ENCODE measurements at places on chromosomes 1 and 21. TPM values are rescaled to one million over a fixed set of nuclear protein-coding genes. Genes with fewer than 3 reads are reported as not detected.

GRCh38 chr1:59136541-59137275 lies 160.2 kb upstream of the FGGY start:
- H3K27ac ChIP-seq, result no peak overlapping the region
- no peak overlapping the region for H3K4me3 ChIP-seq
- no peaks in the 10 kb centered on the region for H3K36me3 ChIP-seq
- DNase-seq, result no peak
- no peaks in the 10 kb centered on the region for H3K27me3 ChIP-seq

DNA sequence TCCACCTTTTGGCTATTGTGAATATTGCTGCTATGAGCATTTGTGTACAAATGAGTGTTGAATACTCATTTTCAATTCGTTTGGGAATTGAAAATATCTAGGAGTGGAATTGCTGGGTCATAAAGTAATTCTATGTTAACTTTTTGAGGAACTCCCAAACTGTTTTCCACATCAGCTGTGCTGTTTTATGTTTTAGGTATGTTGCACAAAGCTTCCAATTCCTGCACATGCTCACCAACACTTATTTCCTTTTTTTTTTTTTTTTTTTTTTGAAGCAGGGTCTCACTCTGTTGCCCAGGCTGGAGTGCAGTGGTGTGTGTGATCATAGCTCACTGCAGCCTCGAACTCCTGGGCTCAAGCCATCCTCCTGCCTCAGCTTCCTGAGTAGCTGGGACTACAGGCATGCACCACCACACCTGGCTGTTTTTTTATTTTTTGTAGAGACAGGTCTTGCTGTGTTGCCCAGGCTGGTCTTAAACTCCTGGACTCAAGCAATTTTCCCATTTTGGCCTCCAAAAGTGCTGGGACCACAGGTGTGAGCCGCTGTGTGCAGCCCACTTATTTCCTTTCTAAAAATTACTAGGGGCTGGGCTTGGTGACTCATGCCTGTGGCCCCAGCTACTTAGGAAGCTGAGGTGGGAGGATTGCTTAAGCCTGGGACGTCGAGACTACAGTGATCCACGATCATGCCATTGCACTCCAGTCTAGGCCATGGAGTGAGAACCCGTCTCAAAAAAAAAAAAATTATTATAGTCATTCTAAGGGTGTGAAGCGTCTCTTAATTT lies 33.4 kb downstream of the TMCC2 start:
- no peak for DNase-seq
- H3K27me3 ChIP-seq, result no peaks in the 10 kb centered on the region
- H3K27ac ChIP-seq, result no peak overlapping the region
- H3K4me1 ChIP-seq, result peaks cover 5% of the 10 kb centered on the region

- no peak overlapping the region for H3K27ac ChIP-seq
- H3K4me1 ChIP-seq, result no peaks in the 10 kb centered on the region
- no peak for DNase-seq
- H3K27me3 ChIP-seq, result no peaks in the 10 kb centered on the region
- H3K36me3 ChIP-seq, result no peaks in the 10 kb centered on the region
- no peak overlapping the region for H3K4me3 ChIP-seq
Observed at GRCh38 chr1:219500327-219500897, 112.5 kb downstream of the ZC3H11B start.

DNA sequence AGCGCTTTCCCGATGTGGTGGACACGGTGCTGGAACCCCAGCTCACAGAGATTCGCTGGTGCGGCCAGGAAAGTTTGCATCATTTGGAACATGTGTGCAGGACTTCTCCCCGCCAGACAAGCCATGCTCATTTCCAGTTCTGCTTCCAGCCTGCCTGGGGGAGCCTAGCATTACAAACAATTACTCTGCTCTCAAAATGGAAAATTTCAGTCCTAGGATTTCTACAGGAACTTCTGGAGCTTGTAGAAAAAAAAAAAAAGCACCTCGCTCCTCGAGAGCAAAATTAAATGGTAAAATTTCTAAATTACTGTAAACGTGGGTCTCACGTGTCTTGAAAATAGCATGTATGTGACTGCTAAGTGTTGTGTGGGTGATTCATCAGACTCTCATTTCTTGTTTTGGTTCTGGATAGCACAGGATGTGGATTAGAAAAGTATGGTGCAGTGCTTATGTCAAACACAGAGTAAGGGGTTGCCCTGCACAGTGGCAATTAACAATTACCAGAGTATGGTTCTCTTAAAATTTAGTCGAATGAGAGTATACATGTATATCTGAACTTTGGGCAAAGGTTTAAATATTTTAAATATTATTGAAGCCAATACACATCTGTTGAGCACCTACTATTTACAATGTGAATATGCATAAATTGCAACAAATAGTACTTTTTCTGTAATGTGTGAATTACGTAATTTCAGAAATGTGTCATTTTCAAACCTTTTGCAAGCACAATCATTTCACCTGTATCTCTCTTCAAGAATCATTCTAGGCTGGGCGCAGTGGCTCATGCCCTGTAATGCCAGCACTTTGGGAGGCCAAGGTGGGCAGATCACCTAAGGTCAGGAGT lies 61.8 kb upstream of the PTGFRN start:
- H3K27ac ChIP-seq, result no peak overlapping the region
- H3K36me3 ChIP-seq, result no peaks in the 10 kb centered on the region
- H3K27me3 ChIP-seq, result no peaks in the 10 kb centered on the region

GRCh38 chr1:1924386-1924785 lies 5.3 kb upstream of the TMEM52 start:
- H3K27me3 ChIP-seq, result no peaks in the 10 kb centered on the region
- no peak overlapping the region for H3K27ac ChIP-seq
- no peaks in the 10 kb centered on the region for H3K36me3 ChIP-seq
- H3K4me3 ChIP-seq, result no peak overlapping the region
- H3K4me1 ChIP-seq, result no peaks in the 10 kb centered on the region
- DNase-seq, result no peak

GRCh38 chr1:110726755-110727154 lies 52.0 kb upstream of the KCNA3 start:
- no peak overlapping the region for H3K27ac ChIP-seq
- no peak for DNase-seq
- no peaks in the 10 kb centered on the region for H3K27me3 ChIP-seq
- no peaks in the 10 kb centered on the region for H3K4me1 ChIP-seq
- no peak overlapping the region for H3K4me3 ChIP-seq

DNA sequence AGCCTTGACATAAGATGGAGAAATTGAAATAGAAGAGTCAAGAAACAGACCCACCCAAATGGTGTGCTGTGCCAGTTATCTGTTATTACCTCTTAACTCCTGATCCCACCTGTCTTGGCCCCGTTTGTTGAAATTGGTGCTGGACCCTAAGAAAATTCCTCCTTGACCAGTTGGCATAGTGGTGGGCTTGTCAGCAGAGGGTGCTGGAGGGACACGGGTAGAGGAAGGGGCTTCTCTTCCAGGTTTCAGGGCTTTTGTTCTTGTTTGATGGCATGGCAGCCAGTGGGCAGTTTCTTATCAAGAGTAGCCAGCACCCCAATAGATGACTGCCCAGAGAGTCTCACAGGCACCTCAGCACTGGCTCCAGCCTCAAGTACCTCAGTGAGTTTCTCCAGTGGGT lies 51.6 kb downstream of the PCBP3 start:
- no peaks in the 10 kb centered on the region for H3K27me3 ChIP-seq
- DNase-seq, result no peak
- H3K4me1 ChIP-seq, result peaks cover 7% of the 10 kb centered on the region
- no peak overlapping the region for H3K4me3 ChIP-seq
- no peak overlapping the region for H3K27ac ChIP-seq

- no peaks in the 10 kb centered on the region for H3K27me3 ChIP-seq
Observed at GRCh38 chr1:29341936-29342335, 105.6 kb downstream of the PTPRU start.

DNA sequence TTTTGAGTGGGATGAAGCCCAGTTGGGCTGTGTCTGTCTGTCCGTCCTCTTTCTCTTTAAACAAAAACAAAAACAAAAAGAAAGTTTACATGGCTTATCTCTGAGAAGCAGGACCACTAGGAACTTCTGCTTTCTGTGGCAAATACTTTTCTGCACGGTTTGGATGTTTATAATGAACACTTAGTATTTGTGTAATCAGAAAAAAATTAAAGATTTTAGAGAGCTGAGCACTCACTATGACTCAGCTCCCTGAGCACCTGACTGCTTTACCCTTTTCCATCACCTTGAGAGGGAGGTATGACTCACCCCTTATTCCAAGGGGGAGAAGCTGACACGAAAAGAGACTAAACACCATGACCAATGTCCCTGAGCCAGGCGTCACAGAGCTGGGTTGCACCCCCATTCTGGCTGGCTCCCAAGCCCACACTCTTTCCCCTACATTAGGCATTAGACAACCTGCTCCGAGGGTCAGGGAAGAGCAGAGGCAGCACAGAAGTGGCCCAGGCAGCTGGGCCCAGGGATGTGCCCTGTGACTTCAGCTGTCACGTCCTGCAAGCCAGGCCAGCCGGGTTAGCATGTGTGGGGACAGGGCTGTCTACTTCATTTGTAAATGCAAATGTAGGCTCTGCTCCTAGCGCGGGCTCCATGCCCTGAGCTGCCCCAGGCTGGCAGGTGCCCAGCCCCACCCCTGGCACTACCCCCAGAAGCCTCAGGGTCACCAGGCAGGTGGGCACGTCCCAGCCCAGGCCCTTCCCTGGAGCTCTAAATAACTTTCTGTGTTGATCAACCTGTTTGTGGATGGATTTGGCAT lies 30.4 kb downstream of the RAP1GAP start:
- H3K4me1 ChIP-seq, result no peaks in the 10 kb centered on the region
- no peak for DNase-seq
- H3K36me3 ChIP-seq, result no peaks in the 10 kb centered on the region
- H3K27me3 ChIP-seq, result no peaks in the 10 kb centered on the region

GRCh38 chr1:206693029-206693428 lies 8.3 kb downstream of the MAPKAPK2 start:
- H3K4me3 ChIP-seq, result peak overlapping the region; percentile 59
- no peaks in the 10 kb centered on the region for H3K27me3 ChIP-seq
- no peaks in the 10 kb centered on the region for H3K36me3 ChIP-seq
- H3K27ac ChIP-seq, result peak overlapping the region; percentile 95

DNA sequence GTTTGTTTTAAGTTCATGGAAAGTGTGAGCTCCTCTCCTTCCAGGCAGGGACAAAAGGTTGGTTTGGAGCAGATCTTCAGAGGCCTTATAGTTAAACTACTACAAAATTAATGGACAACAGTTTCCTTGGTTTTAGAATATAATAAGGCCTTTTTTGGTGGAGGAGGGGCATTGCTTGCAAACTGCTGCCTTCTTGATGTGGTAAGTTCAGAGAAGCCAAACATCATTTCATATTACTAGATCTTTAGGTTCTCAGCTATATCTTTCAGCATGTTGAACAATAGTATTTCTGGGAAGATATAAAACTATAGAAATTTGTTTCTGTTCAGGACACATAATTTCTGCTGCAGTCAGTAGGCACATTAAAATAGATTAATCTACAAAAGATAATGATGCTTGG lies 97.8 kb upstream of the B3GALT2 start:
- H3K27me3 ChIP-seq, result no peaks in the 10 kb centered on the region
- no peak overlapping the region for H3K27ac ChIP-seq
- H3K36me3 ChIP-seq, result no peaks in the 10 kb centered on the region
- H3K4me1 ChIP-seq, result no peaks in the 10 kb centered on the region

- H3K4me3 ChIP-seq, result no peak overlapping the region
- DNase-seq, result no peak
- no peaks in the 10 kb centered on the region for H3K36me3 ChIP-seq
- H3K27ac ChIP-seq, result no peak overlapping the region
- H3K27me3 ChIP-seq, result no peaks in the 10 kb centered on the region
- H3K4me1 ChIP-seq, result no peaks in the 10 kb centered on the region
Observed at GRCh38 chr1:175443332-175443731, 250.8 kb upstream of the KIAA0040 start.

DNA sequence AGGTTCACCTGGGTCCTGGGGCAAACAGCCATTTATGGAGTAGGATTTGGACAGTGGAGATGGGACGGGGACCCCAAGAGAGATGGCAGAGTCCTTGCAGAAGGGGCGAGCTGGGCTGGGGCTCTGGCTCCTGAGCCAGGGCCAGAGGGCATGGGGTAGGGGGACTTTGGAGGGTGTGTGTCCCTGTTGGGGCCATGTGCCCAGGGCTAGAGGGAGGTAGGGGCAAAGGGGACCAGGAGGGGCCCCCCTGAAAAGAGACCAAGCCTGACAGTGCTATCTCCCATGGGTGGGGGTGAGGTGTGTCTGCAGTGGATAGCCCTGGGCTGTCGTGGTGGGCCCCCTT lies 92.3 kb downstream of the TRIM11 start:
- no peak overlapping the region for H3K27ac ChIP-seq
- H3K27me3 ChIP-seq, result no peaks in the 10 kb centered on the region
- DNase-seq, result no peak
- H3K4me1 ChIP-seq, result no peaks in the 10 kb centered on the region
- no peak overlapping the region for H3K4me3 ChIP-seq

DNA sequence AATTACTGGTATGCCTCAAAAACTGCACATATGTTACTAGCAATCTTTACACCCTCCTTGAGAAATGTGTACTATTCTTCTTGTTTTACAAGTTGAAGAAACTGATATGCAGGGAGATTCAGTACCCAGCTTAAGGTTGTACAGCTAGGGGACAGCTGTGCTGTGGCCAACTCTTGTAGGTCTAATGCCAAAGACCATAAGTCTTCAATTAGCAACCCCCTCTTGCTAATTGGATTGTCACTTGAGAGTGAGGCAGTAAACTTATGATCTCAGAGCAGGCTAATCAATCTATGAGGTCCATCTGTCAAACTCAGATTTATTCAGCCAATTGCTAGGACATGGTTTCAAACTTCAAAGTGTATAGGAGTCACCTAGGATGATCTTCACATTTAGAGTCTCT lies 492.0 kb upstream of the USP24 start:
- peaks cover 10% of the 10 kb centered on the region for H3K4me1 ChIP-seq
- H3K36me3 ChIP-seq, result no peaks in the 10 kb centered on the region
- no peak overlapping the region for H3K4me3 ChIP-seq
- no peak for DNase-seq
- H3K27me3 ChIP-seq, result no peaks in the 10 kb centered on the region

DNA sequence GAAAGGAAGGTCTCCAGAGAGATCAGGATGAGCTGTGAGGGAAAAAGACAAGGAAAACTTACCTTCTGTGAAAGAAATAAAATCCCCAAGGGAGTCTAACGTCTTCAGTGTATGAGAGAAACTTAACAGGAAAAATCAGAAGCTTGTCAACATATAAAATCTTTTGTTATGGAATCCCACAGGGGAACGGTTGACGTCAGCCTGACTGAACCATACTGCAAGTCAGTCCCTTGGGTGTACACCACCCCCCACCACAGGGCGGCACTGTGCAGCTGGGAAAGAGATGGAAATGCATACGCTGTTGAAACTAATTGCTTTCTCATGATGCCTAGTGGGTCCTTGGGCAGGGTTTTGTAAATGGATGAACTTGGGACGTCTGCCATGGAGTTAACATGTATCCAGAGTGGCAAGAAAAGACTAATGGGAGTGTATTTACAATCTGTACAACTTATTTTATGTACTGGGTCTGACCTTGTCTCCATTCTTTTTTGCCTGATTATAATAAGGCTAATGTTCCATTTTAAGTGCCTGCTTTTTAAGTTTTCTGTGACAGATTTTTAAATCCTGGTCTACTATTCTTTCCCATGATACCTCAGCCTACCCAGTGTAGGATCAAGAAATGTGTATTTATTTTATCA lies 22.7 kb downstream of the UTP25 start:
- peaks cover 19% of the 10 kb centered on the region for H3K36me3 ChIP-seq
- DNase-seq, result no peak
- H3K27me3 ChIP-seq, result no peaks in the 10 kb centered on the region
- H3K4me1 ChIP-seq, result no peaks in the 10 kb centered on the region
- H3K27ac ChIP-seq, result no peak overlapping the region

The PSMD4 gene
- 87.6 TPM for total RNA-seq

The LAD1 gene
- 11.1 TPM for total RNA-seq

The SV2A gene
- total RNA-seq, result 24.3 TPM

The LAX1 gene
- total RNA-seq, result 0.54 TPM

The EPHA8 gene
- not detected for total RNA-seq

The IL23R gene
- total RNA-seq, result not detected

The HSD3B1 gene
- total RNA-seq, result not detected

The CHODL gene
- total RNA-seq, result 5.3 TPM
